ENCODE measurements at places on chromosomes 1 and 21. TPM values are rescaled to one million over a fixed set of nuclear protein-coding genes. Genes with fewer than 3 reads are reported as not detected.

CD52 gene
- total RNA-seq: 8.1 TPM

DIRAS3 gene
- total RNA-seq: 2.0 TPM

- H3K36me3 ChIP-seq: no peaks in the 10 kb centered on the region
- no peaks in the 10 kb centered on the region for H3K27me3 ChIP-seq
- DNase-seq: no peak
- H3K27ac ChIP-seq: no peak overlapping the region
- H3K4me1 ChIP-seq: no peaks in the 10 kb centered on the region
These were observed 243.0 kb upstream of the RUNX1 start for GRCh38 chr21:35291973-35292627.

DNA sequence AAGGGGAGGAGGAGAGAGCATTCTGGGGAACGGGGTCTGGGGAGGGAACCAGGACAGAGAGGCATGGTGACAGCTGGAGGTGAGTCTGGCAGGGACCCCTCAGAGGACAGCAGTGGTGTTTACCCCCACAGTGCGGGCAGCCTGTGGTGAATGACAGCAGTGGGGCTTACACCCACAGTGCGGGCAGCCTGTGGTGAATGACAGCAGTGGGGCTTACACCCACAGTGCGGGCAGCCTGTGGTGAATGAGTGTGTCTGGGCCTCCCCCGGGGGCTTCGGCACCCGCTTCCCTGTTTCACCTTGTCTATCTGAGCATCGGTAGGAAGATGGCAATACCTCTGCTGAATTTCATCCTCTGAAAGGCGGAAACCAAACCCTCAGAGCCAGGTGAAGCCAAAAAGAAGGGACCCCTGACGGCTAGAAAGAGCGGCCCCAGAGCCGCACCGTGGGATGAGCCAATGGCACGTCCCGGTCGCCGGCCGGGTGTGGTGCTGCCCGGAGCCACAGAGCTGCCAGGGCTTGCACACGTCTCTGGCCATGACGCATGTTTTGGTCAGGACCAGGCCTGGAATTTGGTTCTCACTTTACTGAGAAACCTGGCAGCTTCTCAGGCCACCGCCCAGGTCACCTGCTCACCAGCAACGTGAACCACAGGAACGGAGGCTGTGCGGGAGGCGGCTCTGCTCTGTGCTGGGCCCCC is 54.1 kb downstream of the SIK1 start:
- no peaks in the 10 kb centered on the region for H3K27me3 ChIP-seq
- H3K36me3 ChIP-seq: no peaks in the 10 kb centered on the region
- peaks cover 32% of the 10 kb centered on the region for H3K4me1 ChIP-seq
- no peak overlapping the region for H3K4me3 ChIP-seq
- peak overlapping the region; percentile 45 for H3K27ac ChIP-seq

CIART gene
- total RNA-seq: 6.6 TPM

GRCh38 chr1:27618341-27619082 is 14.6 kb upstream of the AHDC1 start:
- H3K27ac ChIP-seq: no peak overlapping the region
- H3K4me3 ChIP-seq: no peak overlapping the region
- no peaks in the 10 kb centered on the region for H3K27me3 ChIP-seq
- no peaks in the 10 kb centered on the region for H3K36me3 ChIP-seq
- no peak for DNase-seq

- no peaks in the 10 kb centered on the region for H3K36me3 ChIP-seq
- H3K4me1 ChIP-seq: peaks cover 32% of the 10 kb centered on the region
- peak overlapping the region; percentile 98 for H3K27ac ChIP-seq
- DNase-seq: no peak
These were observed 78.9 kb upstream of the AK4 start for GRCh38 chr1:65069011-65069565.

LTN1 gene
- 21.9 TPM for total RNA-seq

- no peaks in the 10 kb centered on the region for H3K27me3 ChIP-seq
- H3K36me3 ChIP-seq: no peaks in the 10 kb centered on the region
- no peak for DNase-seq
- H3K4me1 ChIP-seq: no peaks in the 10 kb centered on the region
- H3K4me3 ChIP-seq: no peak overlapping the region
- no peak overlapping the region for H3K27ac ChIP-seq
These were observed 19.9 kb downstream of the ELAPOR1 start for GRCh38 chr1:109133815-109134214.

DNA sequence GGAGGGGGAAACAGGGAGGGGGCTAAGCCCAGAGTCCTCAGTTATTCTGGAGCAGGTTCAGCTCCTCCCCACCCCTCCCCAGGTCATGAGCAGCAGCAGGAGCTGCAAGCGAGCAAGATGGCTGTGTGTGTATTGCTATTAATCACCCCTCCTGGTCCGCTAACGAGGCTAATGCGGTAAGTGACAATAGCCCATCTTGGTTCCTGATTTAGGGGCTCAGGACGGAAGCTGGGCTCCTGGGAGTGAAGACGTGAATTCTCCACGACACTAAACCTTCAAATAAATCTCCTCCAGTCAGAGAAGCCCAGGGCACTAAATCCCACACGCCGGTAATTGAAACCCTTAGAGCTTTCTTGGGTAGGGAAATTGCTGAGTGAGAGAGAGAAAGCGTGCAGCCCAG is 76.1 kb downstream of the TMEM53 start:
- H3K27me3 ChIP-seq: no peaks in the 10 kb centered on the region
- H3K36me3 ChIP-seq: no peaks in the 10 kb centered on the region
- H3K4me1 ChIP-seq: no peaks in the 10 kb centered on the region
- no peak overlapping the region for H3K4me3 ChIP-seq
- DNase-seq: no peak

- H3K4me3 ChIP-seq: peak within 1 kb of the TSS; percentile 42
- H3K36me3 ChIP-seq: no peaks in the 10 kb centered on the region
- DNase-seq: no peak
- H3K4me1 ChIP-seq: peaks cover 6% of the 10 kb centered on the region
- no peaks in the 10 kb centered on the region for H3K27me3 ChIP-seq
- no peak within 1 kb of the TSS for H3K27ac ChIP-seq
These were observed at the start of gene KCNK2 for GRCh38 chr1:215082532-215083382. KCNK2 (plus strand) TSS chr1:215082737; CDS start chr1:215083386, 649 bp downstream.

DNA sequence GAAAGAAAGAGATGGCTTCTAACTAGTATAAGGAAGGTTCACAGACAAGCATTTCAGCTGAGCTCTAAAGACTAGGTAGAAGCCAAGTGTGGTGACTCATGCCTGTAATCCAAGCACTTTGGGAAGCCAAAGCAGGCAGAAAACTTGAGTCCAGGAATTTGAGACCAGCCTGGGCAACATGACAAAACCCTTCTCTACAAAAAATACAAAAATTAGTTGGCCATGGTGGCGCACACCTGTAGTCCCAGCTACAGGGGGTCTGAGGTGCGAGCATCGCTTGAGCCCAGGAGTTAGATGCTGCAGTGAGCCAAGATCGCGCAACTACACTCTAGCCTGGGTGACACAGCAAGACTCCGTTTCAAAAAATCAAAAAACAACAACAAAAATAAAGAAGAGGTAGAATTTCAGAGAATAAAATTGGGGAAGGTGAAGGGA is 27.8 kb downstream of the FBXO42 start:
- no peaks in the 10 kb centered on the region for H3K36me3 ChIP-seq
- no peak overlapping the region for H3K27ac ChIP-seq
- no peak for DNase-seq
- no peak overlapping the region for H3K4me3 ChIP-seq

KIF17 gene
- total RNA-seq: 2.5 TPM

PCSK9 gene
- total RNA-seq: 0.25 TPM

DNA sequence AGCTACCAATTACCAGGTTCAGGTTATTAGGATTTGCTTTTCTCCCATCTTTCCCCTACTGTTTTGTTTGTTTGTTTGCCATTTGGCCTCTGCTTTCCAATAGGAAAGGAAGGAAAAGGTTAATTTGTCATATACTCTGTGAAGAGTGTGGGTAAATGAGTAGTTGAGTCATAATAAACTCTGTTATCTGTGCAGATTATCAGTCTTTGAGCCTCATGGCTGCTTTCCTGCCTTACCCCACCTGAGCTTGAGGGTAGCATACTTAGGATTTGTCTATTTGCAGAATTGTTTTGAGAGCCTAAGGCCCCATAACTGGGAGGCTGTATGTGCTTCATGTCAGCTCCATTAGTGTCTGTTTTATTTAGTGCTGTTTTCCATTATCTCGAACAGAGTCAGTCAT is 32.9 kb upstream of the SNX27 start:
- no peak overlapping the region for H3K27ac ChIP-seq
- H3K4me1 ChIP-seq: peaks cover 19% of the 10 kb centered on the region
- H3K36me3 ChIP-seq: no peaks in the 10 kb centered on the region
- H3K4me3 ChIP-seq: no peak overlapping the region
- no peak for DNase-seq

PAPPA2 gene
- 0.25 TPM for total RNA-seq

DNA sequence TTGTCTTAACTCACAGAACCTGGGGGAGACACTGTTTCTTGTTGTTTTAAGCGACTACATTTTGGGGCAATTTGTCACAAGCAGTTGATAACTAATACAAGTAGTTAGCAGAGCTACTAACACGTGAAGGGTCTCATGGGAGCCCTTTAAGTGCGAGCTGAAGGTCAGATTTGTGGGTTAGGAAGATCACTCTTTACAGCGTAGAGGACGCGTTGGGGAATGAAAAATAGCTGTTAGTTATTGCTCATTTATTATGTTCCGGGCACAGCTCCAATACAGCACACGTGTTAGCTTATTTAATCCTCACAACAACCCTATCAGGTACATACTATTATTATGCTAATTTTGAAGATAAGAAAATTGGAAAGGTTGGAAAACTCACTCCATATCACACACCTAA is 95.9 kb downstream of the ACTL8 start:
- H3K27me3 ChIP-seq: no peaks in the 10 kb centered on the region
- H3K4me3 ChIP-seq: no peak overlapping the region
- no peak for DNase-seq

DNA sequence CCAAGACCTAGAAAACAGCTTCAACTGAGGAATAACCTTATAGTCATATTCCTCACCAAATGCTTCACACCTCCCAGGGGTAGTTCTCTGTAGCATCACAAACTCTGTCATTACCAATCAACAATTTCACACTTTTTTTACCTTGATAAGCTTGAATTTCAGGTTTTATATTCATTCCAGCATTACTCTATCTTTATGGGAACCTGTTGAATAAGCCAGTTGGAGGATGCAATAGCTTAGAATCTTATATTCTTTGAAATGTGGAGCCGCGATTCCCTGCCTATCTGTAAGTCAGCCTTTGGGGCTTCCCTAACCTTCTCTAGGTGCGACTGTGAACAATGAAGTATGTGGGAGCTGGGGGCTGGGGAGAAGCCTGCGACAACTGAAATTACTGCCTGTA is 145.4 kb downstream of the GREM2 start:
- no peak for DNase-seq
- H3K27me3 ChIP-seq: no peaks in the 10 kb centered on the region
- H3K4me3 ChIP-seq: no peak overlapping the region
- H3K4me1 ChIP-seq: no peaks in the 10 kb centered on the region
- H3K27ac ChIP-seq: no peak overlapping the region

DNA sequence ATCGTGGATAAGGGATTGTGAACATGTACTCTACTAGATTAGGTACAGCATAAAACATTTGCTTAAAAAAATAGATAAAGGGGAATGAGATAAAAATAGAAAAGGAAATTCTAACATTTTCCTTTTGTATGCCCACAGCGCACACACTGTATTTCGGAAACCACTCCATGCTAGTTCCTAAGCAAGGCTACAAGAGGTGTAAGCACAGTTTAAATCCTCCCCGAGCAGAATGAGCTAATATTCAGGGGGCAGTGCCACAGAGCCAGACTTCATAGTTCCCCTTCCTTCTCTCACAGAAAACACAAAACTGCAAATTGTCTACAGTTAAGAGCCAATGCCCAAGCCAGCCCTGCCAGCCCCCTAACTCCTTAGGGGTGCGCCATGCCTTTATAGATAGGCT is 159.4 kb downstream of the ZNF281 start:
- H3K27me3 ChIP-seq: no peaks in the 10 kb centered on the region
- H3K27ac ChIP-seq: no peak overlapping the region
- DNase-seq: no peak
- no peaks in the 10 kb centered on the region for H3K36me3 ChIP-seq
- H3K4me3 ChIP-seq: no peak overlapping the region

BARHL2 gene
- total RNA-seq: not detected

SLC19A2 gene
- 21.1 TPM for total RNA-seq

LHX8 gene
- total RNA-seq: not detected

DNA sequence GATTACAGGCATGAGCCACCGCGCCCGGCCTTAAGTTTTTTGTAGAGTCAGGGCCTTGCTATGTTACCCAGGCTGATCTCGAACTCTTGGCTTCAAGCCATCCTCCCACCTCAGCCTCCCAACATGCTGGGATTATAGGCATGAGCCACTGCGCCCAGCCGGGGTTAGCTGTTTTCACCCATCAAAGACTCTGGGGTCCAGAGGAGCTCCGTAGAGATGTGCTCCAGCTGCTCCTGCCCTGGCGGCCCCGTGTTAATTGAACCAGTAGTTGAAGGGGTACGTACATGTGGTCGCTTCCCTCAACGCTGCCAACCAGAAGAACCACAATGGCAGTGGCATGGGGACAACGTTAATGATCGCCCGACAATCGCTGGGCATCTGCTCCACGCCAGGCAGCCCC is 72.0 kb downstream of the NPHP4 start:
- no peaks in the 10 kb centered on the region for H3K4me1 ChIP-seq
- H3K36me3 ChIP-seq: no peaks in the 10 kb centered on the region
- peak; percentile 93 for DNase-seq
- no peak overlapping the region for H3K27ac ChIP-seq
- no peaks in the 10 kb centered on the region for H3K27me3 ChIP-seq

FALEC gene
- not detected for total RNA-seq

- H3K27ac ChIP-seq: no peak overlapping the region
- no peak for DNase-seq
- no peak overlapping the region for H3K4me3 ChIP-seq
- no peaks in the 10 kb centered on the region for H3K4me1 ChIP-seq
- H3K27me3 ChIP-seq: no peaks in the 10 kb centered on the region
- peaks cover 53% of the 10 kb centered on the region for H3K36me3 ChIP-seq
These were observed 127.8 kb downstream of the MACF1 start for GRCh38 chr1:39332291-39332690.

GRCh38 chr1:56453016-56453415 is 126.3 kb downstream of the PLPP3 start:
- H3K27me3 ChIP-seq: no peaks in the 10 kb centered on the region
- H3K36me3 ChIP-seq: no peaks in the 10 kb centered on the region
- H3K4me3 ChIP-seq: no peak overlapping the region
- H3K4me1 ChIP-seq: peaks cover 26% of the 10 kb centered on the region
- peak overlapping the region; percentile 39 for H3K27ac ChIP-seq

GRCh38 chr1:173400387-173400995 is 76.6 kb upstream of the PRDX6 start:
- no peak overlapping the region for H3K4me3 ChIP-seq
- no peaks in the 10 kb centered on the region for H3K36me3 ChIP-seq
- DNase-seq: no peak
- H3K27ac ChIP-seq: no peak overlapping the region
- H3K4me1 ChIP-seq: no peaks in the 10 kb centered on the region

UBE2J2 gene
- 56.7 TPM for total RNA-seq

CASQ1 gene
- not detected for total RNA-seq

NBPF8 gene
- total RNA-seq: 11.0 TPM

OR2L2 gene
- total RNA-seq: 0.25 TPM

GRCh38 chr1:23184212-23184934 is 15.7 kb upstream of the LUZP1 start:
- no peaks in the 10 kb centered on the region for H3K27me3 ChIP-seq
- H3K27ac ChIP-seq: no peak overlapping the region
- peak overlapping the region; percentile 47 for H3K4me3 ChIP-seq
- no peaks in the 10 kb centered on the region for H3K36me3 ChIP-seq

GRCh38 chr1:54125386-54126070 is 27.3 kb downstream of the CDCP2 start:
- peaks cover 13% of the 10 kb centered on the region for H3K4me1 ChIP-seq
- H3K27ac ChIP-seq: no peak overlapping the region
- no peak for DNase-seq
- no peak overlapping the region for H3K4me3 ChIP-seq
- H3K36me3 ChIP-seq: no peaks in the 10 kb centered on the region

RLF gene
- total RNA-seq: 16.9 TPM

Data from vagina (tissue), 2 donors.